ENCODE measurements at places on chromosomes 2 and 18.
A peak's percentile ranks its signal among the peaks of the same experiment; 100 is the strongest.

- DNase-seq, result no peak
Measured at GRCh38 chr18:629269-630150, 27.9 kb upstream of the TYMS start.

DNA sequence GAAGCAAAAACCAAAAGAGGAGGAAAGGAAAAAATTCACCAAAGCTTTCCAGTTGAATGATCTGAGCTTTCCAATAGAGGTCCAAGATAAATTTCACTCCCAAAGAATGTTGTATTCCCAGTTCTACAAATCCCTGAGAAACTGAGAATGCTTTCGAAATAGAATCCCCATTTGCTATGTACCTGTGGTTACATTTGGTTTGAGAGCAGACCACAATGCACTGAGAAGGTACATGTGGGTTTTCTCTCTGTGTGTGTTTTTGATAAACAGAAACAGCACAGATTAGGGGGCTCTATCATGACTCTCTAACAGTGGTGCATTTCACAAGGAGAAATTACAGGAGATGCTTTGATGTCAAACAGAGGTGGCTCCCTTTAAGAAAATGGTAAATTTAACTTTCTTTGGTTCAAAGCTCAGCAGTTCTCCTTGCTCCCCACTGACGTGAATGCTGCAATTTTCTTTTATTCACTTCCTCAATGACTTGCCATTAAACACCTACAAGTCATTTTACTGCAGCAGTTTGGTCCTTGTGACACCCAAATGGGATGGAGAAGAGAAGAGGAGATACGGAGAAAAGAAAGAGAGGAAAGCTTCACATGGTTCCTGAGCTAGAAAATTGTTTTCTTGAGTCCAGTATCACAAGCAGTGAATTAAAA is 108.7 kb downstream of the EPHA4 start:
- no peak for DNase-seq

- no peak for DNase-seq
Measured at GRCh38 chr18:37309059-37309458, 256.5 kb downstream of the CELF4 start.

- DNase-seq, result no peak
Measured at GRCh38 chr2:19748073-19748375, 153.8 kb downstream of the TTC32 start.

GRCh38 chr18:31511098-31511497 is 13.1 kb downstream of the DSG2 start:
- no peak for DNase-seq

GRCh38 chr18:67926929-67927864 is 410.7 kb upstream of the DSEL start:
- DNase-seq, result no peak

- DNase-seq, result no peak
Measured at GRCh38 chr2:215171151-215171550, 32.7 kb upstream of the ABCA12 start.

- DNase-seq, result no peak
Measured at GRCh38 chr18:55272510-55273243, 313.4 kb upstream of the CCDC68 start.

DNA sequence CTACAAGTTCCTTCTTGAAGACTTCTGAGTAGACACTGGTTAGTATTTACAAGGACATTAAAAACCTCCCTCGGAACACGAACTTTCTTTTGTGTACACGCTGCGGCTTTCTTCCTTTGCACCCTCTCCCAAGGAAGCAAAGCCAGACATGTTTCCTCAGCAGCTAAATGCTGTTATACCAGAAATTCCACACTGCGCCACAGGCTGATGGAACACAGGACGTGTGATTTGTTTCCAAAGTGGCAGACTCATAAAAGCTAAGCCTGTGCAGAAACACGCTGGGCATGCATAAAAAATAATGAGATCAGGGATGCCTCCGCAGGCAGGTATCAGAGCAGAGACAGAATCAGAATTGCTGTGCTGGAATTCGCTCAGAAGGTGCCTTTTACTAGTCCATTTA is 73.0 kb upstream of the RGPD5 start:
- DNase-seq, result no peak

DNA sequence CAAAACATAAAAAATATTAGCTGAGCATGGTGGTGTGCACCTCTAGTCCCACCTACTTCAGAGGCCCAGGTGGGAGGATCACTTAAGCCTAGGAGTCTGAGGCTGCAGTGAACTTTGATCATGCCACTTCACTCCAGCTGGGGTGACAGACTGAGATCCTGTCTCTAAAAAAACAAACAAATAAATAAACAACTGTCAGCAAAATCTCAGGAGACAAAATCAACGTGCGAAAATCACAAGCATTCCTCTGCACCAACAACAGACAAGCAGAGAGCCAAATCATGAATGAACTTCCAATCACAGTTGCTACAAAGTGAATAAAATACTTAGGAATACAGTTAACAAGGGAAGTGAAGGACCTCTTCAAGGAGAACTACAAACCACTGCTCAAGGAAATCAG is 58.8 kb downstream of the TBR1 start:
- DNase-seq, result no peak

- no peak for DNase-seq
Measured at GRCh38 chr18:47247416-47248114, 3.9 kb downstream of the SKOR2 start.

DNA sequence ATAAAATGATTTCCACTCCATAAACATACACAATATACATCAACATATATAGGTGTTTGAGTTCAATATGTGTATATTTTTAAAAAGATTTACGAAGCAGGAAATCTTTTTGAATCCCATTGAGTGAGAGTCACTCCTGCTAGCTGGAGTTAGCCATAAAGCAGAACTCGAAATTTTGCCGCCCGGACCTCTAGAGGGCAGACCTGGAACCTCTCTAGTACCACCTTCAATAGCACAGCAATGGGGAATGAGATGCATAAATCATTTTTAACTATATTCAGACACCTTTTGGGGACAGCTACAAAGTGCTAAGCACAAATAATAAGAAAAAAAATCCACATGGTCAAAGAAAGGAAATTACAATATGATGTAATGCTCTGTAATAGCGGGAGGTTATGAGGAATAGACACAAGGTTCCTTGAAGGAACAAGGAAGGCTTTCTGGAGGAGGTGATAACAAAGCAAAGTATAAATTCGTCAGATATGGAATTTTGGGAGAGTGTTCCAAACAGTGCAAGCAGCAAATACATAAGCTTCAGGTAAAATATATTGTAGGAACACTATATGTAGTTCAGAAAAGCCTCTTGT is 533.4 kb downstream of the ERBB4 start:
- DNase-seq, result peak; percentile 15
